Neural progenitor cell (in vitro differentiated cells): ENCODE measurements at places on chromosomes 4 and X.
A peak's percentile ranks its signal among the peaks of the same experiment; 100 is the strongest.

DNA sequence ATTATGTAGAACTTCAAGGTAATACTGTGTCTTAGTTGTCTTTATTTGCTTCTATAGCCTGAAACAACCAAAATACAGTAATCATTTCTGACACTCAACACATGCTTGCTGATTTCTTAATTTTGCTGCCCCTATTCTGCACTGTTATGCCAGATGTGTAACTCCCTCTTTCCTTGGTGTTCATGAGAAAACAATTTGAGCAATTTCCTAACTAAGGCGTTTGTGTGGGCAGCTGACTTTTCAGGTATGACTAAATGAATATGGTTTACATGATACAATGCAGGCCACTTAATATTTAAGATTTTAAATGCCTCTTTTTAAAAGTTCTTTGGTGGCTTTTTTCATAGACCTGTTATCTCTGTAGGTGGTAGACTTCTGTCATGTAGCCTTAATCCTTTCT, 46.1 kb upstream of the CENPE start:
- DNase-seq = no peak

DNA sequence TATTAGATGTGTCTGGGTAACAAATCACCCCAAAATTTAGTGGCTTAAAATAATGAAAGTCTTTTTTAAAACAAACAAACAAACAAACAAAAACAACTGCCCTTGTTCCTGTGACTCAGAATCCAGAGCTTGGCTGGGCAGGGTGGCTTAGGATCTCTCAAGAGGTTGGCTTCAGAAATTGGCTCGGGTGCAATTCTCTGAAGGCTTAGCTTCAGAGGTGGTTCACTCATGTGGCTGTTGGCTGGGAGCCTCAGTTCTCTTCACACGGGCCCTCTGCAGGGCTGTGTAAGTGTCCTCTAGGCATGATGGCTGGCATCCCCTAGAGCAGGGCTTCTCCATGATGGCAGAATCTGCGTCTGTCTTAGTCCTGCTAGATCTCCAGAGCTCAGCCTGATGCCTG, 179.9 kb upstream of the BCOR start:
- no peak for DNase-seq

GRCh38 chr4:61246034-61246433, 45.9 kb downstream of the ADGRL3 start:
- no peak for DNase-seq

DNA sequence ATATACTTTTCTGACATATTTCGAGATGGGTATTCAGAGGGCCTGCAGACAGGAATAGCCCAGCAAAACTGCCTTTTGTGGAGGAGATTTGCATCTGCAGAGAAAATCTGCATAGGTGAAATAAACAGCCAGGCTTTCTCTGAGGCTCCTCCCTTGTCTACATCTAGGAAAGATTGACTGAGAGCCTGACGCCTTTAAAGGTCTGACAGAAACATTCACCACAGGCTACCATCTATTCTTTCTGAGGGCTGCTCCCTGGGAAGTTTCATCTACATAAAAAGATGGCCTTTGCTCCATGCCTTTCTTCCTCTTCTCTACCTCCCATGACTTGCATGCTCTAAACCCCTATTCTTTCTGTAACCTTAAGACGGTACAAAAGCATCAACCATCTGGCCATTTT, 55.0 kb upstream of the AP1S2 start:
- peak; percentile 46 for DNase-seq

DNA sequence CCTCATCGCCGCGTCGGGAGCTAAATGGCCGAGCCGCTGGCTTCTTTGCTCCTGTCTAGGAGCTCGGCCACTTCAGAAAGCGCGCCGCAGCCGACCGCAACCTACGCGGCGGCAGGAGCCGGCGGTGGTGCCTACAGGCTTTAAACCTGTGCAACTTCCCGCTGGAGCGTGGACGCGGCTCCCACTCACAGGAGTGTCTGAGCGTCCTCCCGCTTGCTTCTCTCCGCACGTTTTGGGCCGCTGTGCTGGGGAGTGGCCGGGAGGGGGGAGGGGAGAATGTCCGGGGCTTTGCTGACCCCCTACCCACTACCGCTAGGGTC, 1.0 kb downstream of the NHSL2 start:
- peak; percentile 74 for DNase-seq

GRCh38 chrX:74520896-74521295, 93.5 kb downstream of the RLIM start:
- no peak for DNase-seq

GRCh38 chr4:130359542-130359941, 1263.6 kb downstream of the C4orf33 start:
- peak; percentile 24 for DNase-seq

DNA sequence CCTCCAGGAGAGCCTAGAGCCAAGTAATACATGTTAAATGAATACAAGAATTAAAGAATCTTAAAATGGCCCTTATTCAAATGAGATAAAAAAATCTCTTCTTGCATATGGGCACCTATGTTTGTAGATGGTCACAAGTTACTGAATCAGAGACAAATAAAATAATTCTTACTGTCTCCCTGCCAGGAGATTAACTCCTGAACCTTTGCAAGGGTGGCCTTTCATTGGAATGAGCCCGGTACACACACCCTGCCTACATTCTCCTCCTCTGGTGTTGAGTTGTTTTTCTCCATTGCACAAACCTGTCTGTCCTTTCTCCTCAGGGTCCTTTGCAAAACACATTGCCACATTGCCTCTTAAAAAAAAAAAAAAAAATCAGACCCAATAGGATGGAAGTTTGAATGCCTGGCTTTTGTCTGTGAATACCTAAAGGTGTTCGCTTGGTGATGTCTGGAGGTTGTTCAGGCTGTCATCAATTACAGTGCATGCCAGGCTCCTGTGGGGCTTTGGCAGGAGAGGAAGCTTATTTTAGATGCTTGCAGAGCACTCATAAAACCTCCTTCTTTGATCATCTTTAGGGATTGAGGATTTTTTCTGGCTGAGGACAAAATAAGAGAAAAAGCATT, 8.3 kb upstream of the TMEM154 start:
- no peak for DNase-seq

DNA sequence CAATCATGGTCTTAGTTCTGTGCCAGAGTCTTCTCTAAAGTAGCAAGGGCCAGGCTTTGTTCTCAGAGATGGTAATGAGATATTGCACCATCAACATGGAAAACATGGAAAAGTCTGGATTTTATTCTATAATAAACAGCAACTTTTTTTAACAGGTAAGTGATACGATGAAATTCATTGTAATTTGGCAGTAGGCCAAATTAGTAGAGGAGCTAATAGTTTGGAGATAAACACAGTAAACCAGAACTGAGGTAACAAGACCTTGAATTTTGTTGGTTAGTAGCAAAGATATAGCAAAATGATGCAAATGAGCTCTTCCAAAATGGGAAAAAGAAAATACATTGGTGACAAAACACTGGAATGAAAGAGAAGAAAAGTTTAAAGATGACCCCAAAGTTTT, 126.6 kb downstream of the TET2 start:
- DNase-seq = no peak

DNA sequence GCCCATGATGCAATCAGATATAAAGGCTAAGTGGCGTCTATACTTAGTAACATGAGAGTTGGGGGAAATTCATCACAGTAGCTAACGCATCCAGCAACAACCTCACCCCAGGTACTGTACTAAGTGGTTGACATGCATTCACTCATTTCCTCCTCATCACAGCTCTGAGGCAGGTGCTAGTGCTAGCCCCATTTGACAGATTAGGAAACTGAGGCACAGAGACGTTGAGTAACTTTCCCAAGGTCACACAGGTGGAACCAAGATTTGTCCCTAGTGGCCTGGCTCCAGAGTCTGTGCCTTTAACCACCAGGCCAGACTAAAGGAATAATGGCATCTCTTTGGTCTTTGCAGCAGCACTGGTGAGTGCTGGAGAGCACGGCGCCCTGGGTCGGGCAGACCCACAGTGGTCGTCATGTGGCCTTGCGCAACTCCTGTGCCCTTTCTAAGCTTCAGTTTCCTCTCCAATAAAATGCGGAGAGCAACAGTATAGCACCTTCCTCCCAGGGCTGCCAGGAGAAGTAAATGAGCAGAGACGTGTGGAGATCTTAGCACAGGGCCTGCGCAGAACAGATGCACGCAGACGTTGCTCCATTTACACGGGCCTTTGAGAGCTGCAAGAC, 186.4 kb downstream of the BCOR start:
- DNase-seq = no peak

- peak; percentile 84 for DNase-seq
Measured at GRCh38 chrX:68433155-68433980, at the start of gene OPHN1. OPHN1 (minus strand) TSS chrX:68433495; CDS start chrX:68433020, 475 bp downstream.

GRCh38 chr4:1855333-1856070, 454 bp downstream of the LETM1 start:
- DNase-seq = peak; percentile 45

GRCh38 chrX:136541294-136541693, 9.3 kb downstream of the VGLL1 start:
- DNase-seq = no peak

- no peak for DNase-seq
Measured at GRCh38 chr4:156778606-156779005, 193.0 kb downstream of the PDGFC start.

GRCh38 chr4:108068442-108068841, 78.8 kb downstream of the HADH start:
- DNase-seq = no peak

- DNase-seq = no peak
Measured at GRCh38 chr4:165393704-165394103, 14.9 kb downstream of the CPE start.

DNA sequence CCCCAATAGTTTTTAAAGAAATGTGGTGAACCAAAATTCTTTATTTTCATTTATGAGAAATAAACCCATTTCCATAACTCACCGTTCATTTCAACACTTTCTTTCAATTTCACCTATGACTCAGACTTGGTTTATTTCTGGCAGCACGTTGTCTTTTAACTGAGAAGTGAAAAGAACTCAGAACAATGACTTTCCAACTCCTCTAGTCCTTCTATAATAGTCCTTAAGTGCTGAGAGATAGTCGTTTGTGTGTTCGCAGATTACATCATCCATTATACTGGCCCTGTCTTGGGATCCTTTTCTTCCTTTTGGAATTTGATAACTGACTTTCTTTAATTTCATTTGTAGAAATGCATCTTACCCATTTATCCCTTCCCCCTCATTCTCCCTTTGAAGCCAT, 113.6 kb downstream of the GLUD2 start:
- DNase-seq = no peak

DNA sequence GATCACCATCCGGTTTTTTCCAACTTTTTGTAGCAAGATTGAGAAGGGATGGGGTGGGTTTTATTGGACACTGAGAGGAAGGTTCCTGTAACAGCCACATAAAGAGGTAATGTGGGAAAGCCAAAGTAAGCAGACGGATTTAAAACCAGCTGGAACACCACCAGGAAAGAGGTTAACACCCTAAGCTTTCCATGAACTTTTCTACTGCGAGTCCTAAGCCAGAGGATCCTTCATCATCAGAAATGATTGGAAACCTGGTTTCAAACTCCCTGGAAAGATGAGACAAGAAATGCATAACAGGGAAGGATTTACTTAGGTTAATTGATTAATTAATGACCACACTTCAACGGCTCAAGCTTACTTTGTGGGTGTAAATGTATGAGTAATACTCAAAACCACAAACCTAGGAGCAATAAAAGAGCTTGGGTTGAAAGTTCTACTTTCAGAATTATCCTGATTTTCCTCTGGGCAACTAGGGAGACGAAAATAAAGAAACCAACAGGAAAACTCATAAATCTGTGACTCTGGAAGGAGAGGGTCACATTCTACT, 91.5 kb downstream of the COX18 start:
- no peak for DNase-seq

- DNase-seq = no peak
Measured at GRCh38 chr4:172045981-172046380, 232.8 kb downstream of the GALNTL6 start.

DNA sequence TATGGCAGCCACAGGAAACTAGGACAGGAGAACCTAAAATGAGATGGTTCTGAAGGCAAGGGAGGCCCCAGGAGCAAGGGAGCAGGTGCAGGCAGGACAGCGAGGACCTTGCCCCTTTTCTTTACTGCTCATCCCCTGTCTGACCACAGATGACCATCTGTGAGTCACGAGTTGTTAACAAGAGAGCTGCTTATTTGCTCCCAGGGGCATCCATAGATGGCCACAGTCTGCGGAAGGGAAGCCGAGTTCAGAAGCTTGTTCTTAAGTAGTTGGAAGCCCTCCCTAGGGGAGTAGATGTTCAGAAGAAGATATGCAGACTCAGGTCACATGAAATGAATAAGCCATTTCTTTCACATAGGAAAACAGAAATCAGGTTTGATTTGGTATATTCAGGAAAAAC, 69.4 kb downstream of the EVC2 start:
- DNase-seq = no peak

- DNase-seq = no peak
Measured at GRCh38 chrX:69813677-69814076, 197.8 kb downstream of the EDA start.

DNA sequence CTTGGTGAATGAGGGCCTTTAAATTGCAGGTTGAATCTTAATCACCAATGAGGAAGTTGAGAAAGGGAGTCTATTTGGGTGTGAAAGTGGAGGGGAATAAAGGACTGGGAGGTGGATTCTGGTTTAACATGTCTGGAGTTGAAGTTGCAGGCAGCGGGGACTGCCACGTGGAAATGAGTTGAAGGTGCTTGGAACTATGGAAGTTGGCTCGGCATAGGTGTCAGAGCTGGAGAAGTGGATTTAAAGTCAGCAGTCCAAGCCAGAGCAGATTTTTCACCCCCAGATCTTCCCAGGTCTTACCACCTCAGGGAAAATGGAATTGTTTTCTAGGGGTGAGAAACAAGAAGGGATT, 44.9 kb downstream of the TIGD4 start:
- DNase-seq = no peak

DNA sequence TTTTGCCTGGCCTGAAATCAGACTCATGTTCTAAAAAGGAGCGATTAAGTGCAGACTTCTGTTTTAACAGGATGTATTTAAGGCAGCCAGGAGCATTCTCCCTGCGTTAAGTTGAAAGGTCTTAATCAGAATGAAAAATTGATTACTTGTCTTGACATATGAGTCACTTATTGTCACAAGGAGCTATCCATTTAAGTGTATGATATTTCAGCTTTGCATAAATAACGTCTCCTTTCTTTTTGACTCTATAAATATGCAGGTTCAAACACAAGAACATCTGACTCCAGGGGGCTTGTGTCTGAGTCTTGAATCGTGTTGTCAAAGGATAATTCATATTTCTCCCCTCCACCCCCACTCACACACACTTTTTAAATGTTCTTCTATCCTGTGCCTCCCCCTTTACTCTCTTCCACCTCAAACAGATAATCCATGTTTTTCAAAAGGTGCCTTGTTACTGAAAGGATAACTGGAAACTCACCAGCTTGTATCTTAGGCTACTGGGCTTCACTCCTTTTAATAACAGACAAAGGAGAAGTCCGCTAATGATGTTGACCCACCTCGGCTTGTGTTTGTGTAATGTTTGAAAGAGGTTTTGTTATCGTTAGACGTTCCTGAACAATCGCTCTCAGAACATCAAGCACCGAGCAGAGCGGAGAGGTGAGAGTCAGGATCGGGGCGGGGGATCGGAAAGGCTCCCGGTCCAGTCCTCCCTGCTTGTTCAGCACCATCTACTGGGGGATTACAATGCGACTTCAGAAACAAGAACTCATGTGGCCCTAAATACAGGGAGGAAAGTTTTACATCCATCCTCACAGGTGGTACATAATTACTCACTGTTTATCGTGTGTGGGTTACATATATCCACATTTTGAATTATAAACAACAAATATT, 107.5 kb upstream of the RPL34 start:
- peak; percentile 72 for DNase-seq
